ENCODE measurements at places on chromosomes 16 and 17.

- DNase-seq = peak; percentile 72
These were observed 1.3 kb downstream of the AKAP1 start for GRCh38 chr17:57086069-57086930.

DNA sequence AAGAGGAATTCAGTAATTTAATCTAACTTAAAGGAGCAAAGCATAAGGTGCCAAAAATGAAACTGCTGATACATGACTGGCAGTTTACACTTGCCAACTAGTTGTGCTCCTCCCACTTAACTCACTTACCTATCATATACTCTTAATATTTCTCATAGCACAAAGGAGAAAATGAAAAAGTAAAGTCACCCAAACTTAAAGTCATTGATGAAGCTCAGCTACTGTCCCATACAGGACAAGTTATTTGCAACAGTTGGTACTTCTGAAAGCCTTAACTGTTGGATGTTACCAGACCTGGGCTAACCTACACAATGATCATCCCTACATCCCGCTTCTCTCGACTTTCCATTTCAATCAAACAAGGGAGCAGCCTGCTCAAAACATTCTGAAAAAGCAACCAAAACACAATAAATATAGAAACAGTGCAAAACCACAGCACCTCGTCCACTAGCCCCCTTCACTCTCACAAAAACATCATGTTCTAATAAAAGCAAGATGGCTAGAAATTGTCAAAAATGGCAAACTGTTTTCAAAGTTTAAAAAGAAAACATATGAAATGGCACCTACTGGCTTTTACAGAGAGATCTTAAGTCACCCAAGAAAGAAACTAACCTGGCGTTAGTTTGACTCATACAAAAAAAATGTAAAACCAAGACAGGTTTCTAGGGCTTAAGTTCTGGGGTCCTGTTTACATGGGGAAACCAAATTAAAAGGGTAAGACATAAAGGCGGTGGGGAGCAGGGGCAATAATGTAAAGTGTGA lies 868 bp downstream of the MED13 start:
- DNase-seq = no peak

- no peak for DNase-seq
These were observed at the start of gene PPP1R27 for GRCh38 chr17:81834831-81835267. Gene PPP1R27 (minus strand): TSS chr17:81835050. CDS start chr17:81834953, 97 bp downstream.

DNA sequence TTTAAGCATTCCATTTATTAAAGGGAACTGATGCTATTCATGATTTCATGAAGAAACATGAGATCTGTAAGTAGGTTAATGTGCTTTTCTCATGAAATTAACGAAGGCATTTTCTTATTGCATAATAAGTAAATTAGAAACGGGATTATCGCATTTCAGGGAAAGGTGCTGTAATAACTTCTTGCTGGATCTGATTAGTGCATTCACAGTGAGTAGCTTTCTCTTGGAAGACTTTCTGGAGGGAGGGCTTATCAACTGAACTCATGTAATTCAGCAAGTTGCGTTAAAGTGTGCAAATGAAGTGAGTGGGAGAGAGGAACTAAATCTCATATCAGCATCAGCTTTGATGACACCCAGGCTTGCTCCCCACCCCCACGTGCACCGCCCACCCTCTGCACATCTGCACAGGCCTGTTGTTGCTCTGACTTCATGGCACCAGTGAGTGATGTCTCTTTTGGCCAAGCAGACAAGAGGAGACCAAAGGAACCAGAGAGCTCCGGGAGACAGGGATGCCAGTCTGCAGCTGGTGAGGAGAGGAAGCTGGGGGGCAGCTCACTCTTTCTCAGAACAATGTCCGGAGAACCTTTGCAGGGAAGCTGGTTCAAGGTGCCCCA lies 26.3 kb upstream of the GAS7 start:
- no peak for DNase-seq

DNA sequence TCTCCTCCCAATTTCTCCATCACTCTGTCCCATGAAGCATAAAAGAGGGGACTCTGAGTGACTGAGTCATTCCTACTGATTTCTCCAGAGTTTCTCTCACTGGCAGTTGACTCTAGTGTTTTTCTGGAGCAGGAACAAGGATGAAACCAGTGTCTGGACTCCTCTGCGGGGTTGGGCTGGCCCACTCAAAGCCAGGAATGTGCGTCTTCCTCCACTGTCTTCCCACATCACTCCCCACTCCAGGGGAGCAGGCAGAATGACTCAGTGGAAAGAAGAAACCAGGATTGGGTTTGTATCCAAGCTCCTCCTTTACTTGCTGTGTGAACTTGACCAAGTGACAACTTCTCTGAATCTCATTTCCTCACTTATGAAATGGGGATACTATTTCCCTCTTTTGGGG lies 497.5 kb upstream of the SALL1 start:
- DNase-seq = no peak

DNA sequence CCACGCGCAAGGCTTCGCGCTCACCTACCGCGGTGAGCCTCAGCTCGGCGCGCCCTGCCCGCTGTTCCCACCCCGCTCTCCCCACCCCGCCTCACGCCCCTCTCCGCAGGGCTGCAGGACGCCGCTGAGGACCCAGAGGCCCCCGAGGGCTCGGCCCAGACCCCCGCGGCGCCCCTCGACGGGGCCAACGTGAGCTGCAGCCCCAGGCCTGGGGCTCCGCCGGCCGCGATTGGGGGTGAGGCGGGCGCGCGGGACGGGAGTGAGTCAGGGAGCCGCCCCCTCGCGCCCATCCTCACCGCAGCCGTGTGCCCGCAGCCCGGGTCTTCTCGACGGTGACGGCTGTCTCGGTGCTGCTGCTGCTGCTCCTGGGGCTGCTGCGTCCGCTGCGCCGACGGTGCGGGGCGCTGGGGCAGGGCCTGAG lies 1.9 kb upstream of the PAQR4 start:
- DNase-seq = no peak

GRCh38 chr17:13297183-13297582 lies 279.4 kb upstream of the ELAC2 start:
- peak; percentile 98 for DNase-seq

DNA sequence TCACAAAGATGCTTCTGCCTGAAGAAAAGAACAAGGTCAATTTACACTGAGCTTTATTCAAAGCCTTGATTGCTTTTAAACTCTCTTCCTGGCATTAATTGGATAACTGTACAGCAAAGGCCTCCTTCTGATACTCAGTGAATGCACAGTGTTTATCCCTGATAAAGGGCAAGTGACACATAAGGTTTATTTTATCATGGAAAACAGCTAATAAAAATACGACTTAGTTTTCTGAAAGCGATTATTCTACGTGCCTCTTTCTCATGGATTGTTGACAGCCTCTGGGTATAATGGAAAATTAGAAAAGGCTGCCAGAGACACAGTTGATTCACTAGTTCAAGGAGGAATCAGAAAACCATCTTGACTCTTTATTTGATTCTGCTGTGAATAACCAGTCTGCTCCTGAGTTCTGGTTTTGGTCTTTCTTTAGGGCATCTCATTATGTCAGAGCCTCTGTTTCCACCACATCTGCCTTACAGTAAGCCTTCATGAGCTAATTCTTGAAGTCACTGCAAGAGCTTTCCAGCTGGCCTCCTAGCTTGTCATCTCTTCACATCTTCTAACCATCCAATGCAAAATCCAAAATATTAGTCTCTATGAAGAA lies 212.9 kb downstream of the CNTNAP4 start:
- no peak for DNase-seq

GRCh38 chr16:4580250-4580649 lies 24.1 kb downstream of the C16orf96 start:
- no peak for DNase-seq

- no peak for DNase-seq
These were observed 137.2 kb downstream of the UTP18 start for GRCh38 chr17:51397361-51398127.

DNA sequence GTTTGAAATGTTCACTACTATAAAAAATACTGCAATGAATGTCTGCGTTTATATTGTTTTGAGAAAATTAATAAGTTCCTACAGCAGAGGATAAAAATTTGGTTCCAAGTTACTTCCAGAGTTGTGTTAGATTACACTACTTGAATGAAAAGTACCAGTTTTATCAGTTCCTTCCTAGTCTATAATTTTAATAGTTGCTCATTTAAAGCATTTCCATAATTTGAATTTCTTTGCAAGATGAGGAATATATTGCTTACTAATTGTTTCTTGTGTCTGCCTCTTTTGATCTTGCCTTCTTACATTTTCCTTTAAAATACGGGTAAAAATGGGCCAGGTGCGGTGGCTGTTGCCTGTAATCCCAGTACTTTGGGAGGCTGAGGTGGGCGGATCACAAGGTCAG lies 4.0 kb downstream of the EMC6 start:
- no peak for DNase-seq

- no peak for DNase-seq
These were observed 48.3 kb upstream of the AXIN2 start for GRCh38 chr17:65609749-65610148.

DNA sequence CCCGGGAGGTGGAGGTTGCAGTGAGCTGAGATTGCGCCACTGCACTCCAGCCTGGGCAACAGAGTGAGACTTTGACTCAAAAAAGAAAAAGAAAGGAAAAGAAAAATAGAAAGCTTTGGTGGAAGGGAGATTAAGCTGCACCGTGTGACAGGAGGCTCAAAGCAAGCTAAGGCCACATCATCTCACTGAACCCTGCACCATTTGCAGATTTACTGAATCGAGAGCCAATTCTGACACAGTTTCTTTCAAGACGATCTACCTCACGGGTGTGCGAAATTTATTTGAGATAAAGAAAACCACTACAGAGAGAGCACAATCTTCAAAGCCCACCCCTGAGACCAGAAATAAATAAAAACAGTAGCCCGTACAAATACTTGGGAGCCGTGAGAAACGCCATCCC lies 49.6 kb downstream of the RTN4RL1 start:
- no peak for DNase-seq

DNA sequence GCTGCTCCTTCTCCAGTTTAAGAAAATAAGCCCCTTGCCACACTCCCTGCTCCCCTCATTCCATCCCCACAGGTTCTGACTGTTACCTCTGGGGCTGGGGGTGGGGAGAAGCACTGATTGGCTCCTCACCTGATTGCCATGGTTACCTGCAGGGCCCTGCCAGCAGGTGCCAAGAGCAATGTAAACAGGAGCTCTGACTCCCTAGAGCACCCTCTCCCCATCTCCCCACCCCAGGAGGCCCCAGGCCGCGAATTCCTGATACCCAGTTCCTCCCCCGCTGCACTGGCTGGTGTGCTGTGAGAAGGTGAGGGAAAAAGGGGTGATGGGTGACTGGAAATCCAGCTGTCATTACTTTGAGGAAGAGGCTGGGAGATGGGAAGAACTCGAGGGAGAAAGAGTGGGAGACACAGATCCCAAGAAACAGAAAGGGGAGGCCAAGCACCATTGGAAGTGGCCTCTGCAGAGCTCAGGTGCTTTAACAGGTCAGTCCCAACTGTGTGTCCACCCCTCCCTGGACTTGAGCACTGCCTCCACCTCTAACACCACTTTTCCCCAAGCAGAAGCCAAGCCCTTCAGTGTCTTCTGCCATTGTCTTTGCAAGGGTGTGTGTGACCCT lies 4.5 kb downstream of the PCGF2 start:
- DNase-seq = peak; percentile 86

- DNase-seq = peak; percentile 72
These were observed 6.9 kb upstream of the ACTG1 start for GRCh38 chr17:81519284-81520020.

- DNase-seq = no peak
These were observed 33.7 kb downstream of the ENGASE start for GRCh38 chr17:79108232-79108850.

- no peak for DNase-seq
These were observed 7.3 kb downstream of the CX3CL1 start for GRCh38 chr16:57379579-57379978.

DNA sequence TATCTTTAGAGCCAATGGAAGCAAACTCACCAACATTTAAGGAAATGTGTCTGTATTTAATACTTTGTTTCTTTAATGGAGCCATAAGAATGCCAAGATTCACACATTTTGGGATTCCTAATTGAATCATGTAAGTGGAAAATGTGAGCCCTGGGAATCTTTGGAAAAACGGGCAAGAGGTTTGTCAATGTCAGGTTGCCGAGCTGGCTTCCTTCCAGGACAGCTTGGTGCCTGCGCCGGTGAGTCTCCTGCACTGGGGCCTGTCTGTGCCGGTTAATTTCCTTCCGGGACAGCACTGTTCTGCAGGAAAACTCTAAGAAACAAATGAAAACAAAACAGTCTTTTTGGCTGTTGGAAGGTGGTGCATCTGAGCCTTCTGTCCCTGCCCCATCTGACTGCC lies 210.6 kb downstream of the HAPSTR1 start:
- no peak for DNase-seq

DNA sequence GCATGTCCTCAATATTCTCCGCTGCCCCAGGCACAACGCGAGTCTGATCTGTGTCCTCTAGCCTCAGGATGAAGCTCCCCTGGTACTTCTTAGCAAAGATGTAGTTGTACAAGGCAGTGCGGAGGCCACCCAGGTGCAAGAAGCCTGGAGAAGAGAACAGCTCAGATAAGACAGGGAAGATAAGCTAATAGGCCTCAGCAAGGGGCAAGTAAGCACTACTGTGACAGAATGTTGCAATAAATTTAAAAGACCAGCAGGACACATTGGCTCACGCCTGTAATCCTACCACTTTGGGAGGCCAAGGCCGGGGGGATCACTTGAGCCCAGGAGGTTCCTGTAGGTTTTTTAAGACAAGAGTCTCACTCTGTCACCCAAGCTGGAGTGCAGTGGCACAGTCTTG lies 5.0 kb downstream of the EARS2 start:
- no peak for DNase-seq

DNA sequence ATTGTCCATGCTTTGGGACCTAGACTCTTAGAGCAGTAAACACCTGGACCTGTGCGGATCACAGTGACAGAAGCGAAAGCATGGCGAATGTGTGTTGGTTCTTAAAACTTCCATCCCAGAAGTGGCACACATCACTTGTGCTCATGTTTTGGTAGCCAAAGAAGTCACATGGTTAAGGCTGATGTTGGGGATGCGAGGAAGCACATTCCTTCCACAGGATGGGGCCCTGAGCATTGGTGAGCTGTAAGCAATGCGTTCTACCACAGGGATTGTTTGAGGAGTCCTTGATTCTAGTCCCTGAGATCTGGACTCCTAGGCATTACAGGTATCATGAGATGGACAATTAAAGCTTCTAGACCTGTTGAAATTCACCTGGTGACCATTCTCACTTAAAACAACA lies 375.9 kb downstream of the UTP18 start:
- DNase-seq = no peak

DNA sequence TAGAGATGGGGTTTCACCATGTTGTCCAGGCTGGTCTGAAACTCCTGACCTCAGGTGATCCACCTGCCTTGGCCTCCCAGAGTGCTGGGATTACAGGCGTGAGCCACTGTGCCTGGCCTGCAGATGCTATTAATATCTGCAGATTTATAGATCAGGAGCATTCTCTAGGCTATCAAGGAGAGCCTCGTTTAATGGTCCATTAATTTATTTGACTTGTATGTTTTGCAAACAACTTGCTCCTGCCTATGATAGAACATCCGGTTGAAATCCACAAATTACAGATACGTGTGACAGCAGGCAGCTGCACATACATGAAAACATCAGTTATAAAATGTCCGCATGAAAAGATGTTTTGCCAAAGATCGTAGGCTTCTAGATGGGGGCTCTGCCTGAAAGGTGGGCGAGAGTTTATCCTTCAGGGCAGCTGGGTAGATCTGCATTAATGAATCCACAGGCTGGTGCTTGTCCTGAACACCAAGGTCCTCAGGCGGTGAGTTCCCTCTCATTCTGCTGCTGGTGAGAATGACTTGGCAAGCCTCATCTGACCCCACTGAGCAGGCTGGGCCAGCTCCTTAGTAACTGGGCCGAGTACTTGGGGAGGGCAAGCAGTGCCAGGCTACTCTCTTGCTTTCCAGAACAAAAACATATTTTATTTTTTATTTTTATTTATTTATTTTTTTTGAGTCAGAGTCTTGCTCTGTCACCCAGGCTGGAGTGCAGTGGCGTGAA lies 37.1 kb upstream of the MGAT5B start:
- peak; percentile 81 for DNase-seq

All from NCI-H146 (cell line).